Activated CD8-positive, alpha-beta memory T cell treated with anti-CD3 and anti-CD28 coated beads for 24 hours (primary cell): ENCODE measurements at places on chromosomes 7 and 10.

DNA sequence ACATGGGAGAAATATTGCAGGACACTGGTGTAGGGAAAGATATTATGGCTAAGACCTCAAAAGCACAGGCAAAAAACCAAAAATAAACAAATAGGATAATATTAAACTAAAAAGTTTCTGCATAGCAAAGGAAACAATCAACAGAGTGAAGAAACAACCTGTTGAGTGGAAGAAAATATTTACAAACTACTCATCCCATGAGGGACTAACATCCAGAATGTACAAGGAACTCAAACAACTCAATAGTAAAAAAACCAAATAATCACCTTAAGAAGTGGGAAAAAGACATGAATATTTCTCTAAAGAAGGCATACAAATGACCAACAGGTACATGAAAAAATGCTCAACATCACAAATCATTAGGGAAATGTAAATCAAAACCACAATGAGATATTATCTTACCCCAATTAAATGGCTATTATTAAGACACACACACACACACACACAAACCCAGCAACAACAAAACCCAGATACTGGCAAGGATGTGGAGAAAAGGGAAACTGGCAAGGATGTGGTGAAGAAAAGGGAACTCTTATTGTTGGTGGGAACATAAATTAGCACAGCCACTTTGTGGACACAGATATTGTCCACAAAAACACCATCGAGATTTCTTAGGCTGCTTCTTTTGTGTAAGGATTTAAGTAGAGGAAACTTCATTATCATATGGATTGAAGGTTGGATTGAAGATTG, 9.8 kb upstream of the RAB18 start:
- DNase-seq, result no peak

- no peak for DNase-seq
Observed at GRCh38 chr7:72444026-72444776, 32.1 kb upstream of the CALN1 start.

- DNase-seq, result no peak
Observed at GRCh38 chr10:95637911-95638310, 18.6 kb downstream of the ALDH18A1 start.

- DNase-seq, result no peak
Observed at GRCh38 chr10:348456-348855, 213.2 kb downstream of the ZMYND11 start.

DNA sequence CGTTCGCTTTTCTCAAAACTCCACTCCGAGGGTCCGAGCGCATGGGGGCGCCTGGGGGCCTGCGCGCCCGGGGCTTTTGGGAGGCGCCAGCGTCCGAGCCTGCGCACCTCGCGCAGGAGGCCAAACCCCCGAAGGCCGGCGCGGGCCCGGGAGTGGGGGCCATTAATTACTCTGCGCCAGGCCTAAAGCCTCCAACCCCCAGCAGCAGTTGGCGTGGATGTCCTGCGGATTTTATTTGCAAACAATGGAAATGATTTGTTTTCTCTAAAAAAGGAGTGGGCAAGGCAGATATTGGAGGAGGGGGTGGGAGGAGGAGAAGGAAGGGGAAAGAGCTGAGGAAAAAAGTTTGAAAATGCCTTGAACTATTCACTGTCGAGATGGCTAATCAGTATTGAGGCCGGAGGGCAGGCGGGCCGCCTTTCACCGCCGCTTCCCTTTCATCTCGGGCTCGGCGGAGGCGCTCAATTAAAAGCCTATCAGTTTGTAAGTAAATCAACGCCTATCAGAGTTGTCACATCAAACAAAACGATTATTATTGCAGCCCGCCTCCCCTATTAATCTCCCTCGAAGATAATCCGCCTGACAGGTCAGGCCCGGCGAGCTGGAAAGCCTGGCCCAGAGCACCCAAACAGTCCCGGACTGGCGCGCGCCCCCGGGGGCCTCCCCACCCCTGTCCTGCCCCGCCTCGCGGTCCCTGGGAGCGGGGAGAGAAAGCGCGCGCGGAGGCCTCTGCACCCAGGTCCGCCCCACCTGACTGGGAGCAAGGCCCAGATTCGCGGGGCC, 3.4 kb upstream of the ZNF503 start:
- no peak for DNase-seq

- no peak for DNase-seq
Observed at GRCh38 chr7:94056796-94057207, 52.6 kb upstream of the BET1 start.

- peak; percentile 30 for DNase-seq
Observed at GRCh38 chr7:150429699-150430098, 20.7 kb upstream of the GIMAP8 start.

DNA sequence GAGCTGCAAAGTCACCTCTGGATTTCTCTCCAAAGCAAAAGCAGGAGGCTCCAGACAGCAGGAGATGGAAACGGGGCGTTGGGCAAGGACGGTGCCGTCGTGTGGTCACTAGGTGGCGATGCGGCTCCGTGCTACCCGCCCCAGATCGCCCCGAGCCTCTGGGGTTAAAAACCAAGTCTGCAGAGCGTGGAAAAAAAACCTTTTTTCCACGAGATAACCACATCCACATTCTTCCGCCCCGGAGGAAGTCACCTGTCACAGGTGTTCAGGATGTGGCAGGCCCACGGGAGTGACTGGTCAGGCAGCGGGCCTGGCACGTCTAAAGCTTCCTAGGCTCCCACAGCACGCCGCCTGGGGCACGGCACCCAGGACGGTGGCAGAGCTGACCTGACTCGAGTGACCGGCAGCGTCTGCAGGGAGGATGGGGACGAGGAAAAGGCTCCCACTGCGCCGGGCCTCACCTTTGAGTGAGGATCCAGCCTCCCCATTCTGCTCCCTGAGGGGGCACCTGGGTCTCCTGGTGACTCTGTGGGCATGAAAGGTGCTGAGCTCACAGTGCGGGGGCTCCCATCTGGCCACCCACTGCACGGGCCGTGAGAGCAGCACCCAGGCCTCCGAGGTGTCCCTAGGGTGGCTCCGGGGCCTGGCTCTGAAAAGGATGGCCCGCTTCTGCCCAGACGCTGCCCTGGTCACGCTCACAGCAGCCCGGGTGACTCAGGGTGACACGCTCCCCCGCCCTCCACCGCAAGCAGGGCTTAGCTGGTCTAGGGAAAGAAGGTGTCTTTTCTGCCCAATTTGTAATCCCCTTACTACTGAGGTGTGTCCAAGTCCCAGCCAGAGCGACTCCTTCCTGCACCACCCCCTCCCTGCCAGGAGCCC, 71.3 kb upstream of the TNRC18 start:
- DNase-seq, result peak; percentile 89

DNA sequence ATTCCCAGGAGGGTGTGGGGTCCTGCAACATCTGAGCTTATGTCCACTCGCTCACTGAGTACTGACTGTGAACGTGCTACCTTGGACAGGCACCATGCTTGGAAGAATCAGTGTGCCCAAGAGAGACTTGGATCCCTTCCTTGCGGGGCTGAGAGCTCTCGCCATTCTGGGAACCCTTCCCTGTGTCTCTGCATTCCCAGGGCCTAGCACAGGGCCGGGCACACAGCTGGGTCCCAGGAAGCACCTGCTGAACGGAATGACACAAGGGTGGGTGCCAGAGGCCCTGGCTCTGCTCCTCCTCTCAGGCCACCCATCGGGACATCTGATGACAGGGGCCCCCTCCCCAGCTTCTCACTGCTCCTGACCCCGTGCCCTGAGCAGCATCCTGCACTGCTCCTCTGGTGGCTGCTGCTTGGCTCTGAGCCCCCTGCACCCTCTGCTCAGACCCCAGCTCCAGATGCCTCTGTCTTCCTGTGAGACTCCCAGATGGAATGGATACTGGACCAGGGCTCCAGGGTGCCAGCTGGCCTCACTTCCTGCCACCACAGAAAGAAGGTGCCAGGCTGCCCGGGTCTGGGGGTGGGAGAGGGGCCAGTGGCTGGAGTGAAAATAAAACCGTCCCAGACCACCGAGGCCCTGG, 129.6 kb downstream of the NEURL1 start:
- DNase-seq, result no peak

DNA sequence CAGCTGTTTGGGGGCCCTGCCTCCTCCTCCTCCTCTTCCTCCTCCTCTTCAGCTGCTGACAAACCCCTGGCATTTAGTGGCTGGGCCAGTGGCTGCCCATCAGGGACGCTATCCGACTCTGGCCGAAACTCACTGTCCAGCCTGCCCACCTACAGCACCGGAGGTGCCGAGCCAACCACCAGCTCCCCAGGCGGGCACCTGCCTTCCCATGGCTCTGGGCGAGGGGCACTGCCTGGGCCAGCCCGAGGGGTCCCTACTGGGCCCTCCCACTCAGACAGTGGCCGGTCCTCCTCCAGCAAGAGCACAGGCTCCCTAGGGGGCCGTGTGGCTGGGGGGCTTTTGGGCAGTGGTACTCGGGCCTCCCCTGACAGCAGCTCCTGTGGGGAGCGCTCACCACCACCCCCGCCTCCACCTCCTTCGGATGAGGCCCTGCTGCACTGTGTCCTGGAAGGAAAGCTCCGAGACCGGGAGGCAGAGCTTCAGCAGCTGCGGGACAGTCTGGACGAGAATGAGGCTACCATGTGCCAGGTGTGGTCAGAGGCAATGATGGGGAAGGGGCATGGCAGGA, 4.1 kb downstream of the LZTS2 start:
- no peak for DNase-seq

DNA sequence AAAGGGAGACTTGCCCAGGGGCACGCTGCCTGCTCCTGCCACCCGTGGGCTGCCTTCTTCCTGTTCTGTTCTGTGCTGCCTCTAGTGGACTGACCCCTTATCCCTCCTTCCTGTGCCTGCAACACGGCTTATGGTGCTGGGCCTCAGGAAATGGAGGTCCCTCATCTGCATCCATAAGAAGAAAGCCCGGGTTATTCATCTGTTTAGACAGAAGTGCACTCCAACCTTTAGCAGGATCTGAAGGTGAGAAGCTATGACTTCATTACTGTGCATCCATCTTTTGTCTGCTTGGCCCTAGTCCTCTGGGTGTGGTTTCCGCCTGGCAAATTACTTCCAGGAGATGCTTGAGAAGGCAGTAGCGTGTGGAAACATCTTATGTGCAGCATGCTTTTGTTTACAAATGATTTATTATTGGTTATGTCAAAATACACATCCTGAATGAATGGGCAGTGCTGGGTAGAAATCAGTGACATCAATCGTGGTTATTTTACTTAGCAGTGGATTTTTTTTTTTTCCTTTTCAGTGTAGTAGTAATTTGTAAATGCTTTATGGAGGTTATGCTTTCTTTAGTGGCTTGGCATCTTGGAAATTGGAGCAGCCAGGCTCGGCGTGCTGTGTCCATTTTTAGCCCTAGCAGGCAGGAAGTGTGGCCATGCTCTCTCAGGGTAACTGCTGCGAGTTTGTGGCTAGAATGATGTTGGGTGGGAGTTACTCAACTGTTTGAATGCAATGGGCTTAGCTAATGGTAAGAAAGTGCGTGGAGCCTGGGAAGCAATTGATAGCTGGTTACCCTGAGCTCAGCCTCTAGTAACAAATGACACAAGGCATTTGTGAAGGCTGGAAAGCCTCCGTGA, 12.7 kb downstream of the PTPRE start:
- DNase-seq, result no peak

- DNase-seq, result no peak
Observed at GRCh38 chr10:101601541-101601940, 13.4 kb downstream of the DPCD start.

GRCh38 chr7:130141884-130142653, 63.1 kb downstream of the TMEM209 start:
- DNase-seq, result no peak

- DNase-seq, result no peak
Observed at GRCh38 chr7:154684666-154685563, 318.0 kb downstream of the PAXIP1 start.

DNA sequence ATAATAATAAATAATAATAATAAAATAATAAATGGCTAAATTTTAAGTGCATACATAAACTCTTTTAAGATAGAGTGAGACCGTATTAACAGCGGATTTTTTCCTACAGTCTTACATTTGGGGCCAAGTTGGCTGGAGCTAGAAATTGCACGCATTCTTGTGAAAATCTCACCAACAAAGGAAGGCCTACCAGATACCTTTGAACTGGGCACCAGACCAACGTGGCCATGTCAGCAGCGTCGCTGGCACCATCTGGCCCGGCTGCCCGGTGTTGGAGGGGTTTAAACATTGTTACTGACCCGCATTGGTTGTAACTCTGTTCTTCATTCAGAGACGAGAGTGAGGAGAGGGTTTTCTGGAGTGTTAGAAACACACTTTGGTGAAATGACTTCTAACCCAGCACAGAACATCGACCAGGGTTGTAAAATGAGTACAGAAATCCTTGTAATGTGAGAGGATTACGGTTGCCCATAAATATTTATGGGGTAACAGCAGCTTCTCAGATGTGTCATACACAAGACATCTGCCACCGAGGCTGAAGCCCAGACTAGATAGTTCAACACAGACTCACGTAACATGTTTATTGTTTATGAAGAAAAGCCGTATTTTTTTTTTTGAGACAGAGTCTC, 34.6 kb upstream of the UNCX start:
- no peak for DNase-seq

GRCh38 chr10:44322137-44322536, 62.8 kb downstream of the CXCL12 start:
- DNase-seq, result no peak

- DNase-seq, result no peak
Observed at GRCh38 chr7:75608451-75609122, 116.5 kb downstream of the SPDYE5 start.

DNA sequence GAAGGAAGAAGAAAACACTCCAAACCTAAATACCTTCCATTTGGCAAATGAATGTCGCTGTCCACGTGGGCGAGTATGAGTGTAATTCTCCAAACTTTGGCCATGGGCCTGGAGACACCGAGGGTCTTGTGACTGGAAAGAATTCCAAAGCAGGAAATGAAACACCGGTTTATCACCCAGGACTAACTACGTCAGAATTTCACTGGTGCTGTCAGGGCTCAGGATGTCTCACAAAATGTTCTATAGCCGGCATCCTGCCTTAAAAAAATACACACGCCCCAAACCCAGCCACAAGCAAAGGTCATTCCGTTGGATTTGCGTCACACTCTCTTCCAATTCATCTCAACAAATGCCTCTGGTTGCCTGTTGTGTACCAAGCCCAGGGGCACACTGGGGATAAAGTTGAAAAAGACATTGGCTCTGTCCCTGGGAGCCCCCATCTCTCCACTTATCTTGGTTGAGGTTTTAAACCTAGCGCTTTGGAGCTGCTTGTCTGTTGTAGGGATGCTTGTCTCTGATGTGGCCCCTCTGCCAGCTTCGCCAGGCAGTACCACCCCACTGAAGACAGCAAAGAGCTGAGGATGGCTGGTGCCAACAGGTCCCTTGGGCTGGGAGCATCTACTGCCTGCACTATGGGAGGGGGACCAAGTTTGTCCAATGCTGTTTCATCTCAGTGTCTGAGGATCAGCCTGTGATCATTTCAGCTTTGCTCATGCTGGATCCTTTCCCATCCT, 31.2 kb downstream of the GSTO2 start:
- DNase-seq, result no peak

- DNase-seq, result no peak
Observed at GRCh38 chr10:112581921-112582320, 134.9 kb downstream of the VTI1A start.

DNA sequence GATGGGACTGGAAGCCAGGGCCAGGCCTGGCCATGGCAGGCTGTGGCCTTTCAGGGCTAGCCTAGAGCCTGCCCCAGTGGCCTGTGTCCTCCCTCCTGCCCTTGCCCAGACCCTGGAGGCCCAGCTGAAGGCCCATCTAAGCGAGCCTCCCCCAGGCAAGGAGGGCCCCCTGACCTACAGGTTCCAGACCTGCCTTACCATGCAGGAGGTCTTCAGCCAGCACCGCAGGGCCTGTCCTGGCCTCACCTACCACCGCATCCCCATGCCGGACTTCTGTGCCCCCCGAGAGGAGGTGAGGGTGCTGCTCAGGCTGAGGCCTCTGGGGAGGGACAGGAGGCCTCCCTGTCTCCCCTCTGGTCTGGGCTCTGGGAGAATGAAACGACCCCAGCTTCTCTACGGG, 60.9 kb downstream of the PALD1 start:
- no peak for DNase-seq
